Stimulated activated CD8-positive, alpha-beta memory T cell treated with anti-CD3 and anti-CD28 coated beads, Interleukin-7, amount 100 ng/mL, for 4 hours (primary cell): ENCODE measurements at places on chromosomes 6 and 20.

DNA sequence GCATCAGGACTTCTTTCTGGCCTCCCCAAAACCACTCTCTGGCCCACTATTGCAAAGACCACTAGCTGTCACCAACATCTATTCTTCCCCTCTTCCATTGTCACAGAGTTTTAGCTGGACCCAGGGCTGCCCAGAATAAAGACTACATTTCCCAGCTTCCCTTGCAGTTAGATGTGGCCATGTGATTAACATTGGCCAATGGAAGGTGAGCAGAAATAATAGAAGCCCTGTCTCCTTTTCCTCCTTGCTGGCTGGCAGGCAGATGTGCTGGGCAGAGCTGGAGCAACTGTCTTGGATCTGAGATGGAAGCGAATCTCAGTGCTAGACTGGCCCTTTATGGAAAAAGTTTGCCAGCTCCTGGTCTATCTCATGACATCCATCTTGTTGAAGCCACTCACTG lies 97.0 kb downstream of the KCNB1 start:
- no peak for DNase-seq

DNA sequence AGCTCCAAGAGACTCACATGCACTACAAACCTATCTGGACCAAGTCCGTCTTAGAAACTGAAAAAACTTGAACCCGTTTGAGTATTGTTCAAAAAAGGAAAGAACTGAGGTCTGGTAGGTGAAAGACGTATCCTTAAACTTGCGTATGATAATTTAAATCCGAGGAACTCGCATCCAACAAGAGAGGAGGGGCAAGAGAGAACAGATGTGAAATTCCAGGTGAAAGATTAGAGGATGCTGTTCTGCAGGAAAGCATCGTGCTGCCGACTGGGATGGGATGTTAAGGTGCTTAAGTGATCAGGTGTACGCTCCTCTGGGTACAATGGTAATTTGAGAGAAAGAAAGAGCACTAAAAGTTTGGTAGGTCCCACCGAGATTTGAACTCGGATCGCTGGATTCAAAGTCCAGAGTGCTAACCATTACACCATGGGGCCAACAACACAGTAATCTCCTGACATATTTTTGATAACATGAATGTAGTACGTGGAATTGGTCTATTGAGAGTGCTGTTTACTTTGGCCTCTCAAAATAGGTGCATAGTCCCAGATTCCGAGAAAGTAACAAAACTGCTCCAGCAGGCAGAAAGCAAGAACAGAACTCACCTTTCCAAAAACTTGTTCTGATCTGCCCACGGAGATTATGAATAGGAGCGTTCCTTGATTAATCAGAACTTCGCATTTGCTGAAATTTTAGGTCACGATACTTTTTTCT lies 53.5 kb upstream of the BTN3A2 start:
- DNase-seq, result no peak

GRCh38 chr6:119470893-119471542 lies 121.5 kb upstream of the MAN1A1 start:
- DNase-seq, result no peak

DNA sequence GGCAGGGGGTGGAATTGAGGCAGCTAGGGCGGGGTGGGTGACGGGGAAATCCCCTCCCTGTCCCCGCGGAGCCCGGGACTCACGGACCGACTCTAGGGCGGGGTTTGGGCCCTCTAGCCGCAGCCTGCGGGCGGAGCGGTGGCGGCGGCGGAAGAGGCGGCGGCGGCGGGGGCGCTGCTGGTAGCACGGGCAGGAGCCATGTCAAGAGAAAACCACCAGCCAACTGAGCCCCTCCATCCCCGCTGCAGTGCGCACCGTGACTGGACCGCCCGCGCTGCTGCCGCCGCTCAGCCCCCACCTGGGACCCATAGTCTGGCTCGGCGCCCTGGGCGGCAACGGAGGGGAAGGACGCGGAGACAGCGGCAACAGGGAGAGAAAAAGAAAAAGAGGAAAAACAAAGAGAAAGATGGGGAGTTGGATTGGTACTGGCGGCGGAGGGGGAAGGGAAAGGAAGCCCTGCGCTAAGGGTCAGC lies 1.2 kb upstream of the C6orf62 start:
- peak; percentile 81 for DNase-seq

DNA sequence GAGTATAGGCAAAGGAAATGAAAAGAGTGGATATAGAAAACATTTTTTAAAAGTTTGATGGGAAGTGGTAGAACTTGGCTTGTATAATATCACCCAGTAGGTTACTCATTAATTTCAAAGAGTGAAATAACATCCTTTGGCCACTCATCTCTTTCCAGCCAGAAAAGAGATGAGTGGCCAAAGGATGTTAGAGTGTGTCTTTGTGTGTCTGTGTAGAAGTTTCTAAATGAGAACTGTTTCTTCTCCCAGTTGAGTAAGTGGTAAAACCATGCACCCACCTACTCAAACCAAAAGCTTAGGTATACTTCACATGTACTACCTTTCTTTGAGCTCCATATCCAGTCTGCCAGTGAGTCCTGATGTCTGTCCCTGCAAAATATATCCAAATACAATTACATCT lies 47.7 kb upstream of the TMEM244 start:
- no peak for DNase-seq

GRCh38 chr6:161044335-161044734 lies 52.8 kb downstream of the MAP3K4 start:
- no peak for DNase-seq

GRCh38 chr6:103215847-103216246 lies 1643.9 kb downstream of the HACE1 start:
- no peak for DNase-seq

GRCh38 chr20:60206259-60206658 lies 248.0 kb downstream of the CDH26 start:
- no peak for DNase-seq

- DNase-seq, result no peak
Measured at GRCh38 chr20:34222208-34222607, 19.0 kb upstream of the ASIP start.

DNA sequence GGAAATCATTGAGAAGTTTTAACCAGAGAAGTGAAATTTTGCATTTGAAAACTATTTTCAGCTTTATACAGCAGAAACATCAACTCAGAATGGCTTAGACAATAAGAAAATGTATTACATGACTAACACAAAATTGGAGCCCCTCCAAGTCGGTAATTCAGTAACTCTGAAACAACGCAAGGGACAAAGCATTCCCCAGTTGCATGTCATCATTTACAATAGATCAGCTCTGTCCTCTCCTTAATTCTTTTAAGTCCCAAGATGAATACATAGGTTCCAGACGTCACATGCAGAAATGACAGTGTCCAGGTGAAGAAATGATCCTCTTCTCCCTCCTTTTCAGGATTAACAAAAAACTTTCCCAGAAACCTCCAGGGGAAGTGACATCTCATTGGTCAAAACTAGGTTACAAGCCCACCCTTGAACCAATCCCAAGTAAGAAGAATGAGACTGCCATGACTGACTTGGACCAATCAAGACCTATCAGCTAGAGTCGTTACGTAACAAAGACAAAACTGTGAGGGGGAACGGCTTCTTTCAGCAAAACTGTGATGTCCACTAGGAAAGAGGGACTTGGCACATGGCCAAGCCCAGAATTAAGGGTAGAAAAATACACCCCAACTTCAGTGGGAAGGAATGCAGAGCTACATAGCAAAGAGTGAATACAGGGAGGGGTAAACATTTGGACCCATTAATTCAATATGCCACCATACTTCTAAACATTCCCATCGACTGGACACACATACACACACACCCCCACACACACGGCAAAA lies 149.8 kb upstream of the PRND start:
- no peak for DNase-seq

- no peak for DNase-seq
Measured at GRCh38 chr20:39311851-39312506, 349.8 kb downstream of the DHX35 start.

DNA sequence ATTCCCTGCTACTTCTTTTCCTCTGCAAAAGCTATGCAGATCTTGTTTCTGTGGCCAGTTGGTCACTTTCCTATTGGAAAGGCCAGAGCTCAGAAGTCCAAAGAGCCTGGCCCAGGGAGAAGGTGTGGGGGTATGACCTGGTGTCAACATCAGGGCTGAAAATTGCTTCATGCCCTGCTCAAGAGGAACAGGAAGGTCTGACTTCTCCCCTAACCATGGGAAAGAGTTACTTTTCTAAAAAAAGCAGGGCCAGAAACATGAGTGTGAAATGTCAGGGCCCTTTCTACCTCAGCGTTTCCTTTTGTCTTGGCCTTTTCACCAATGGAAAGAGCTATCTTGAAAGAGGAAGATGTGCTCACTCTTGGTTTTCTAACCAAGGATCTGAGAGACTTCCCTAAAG lies 117.4 kb downstream of the MAFB start:
- DNase-seq, result no peak

GRCh38 chr6:79385893-79386292 lies 151.3 kb downstream of the LCA5 start:
- DNase-seq, result no peak

DNA sequence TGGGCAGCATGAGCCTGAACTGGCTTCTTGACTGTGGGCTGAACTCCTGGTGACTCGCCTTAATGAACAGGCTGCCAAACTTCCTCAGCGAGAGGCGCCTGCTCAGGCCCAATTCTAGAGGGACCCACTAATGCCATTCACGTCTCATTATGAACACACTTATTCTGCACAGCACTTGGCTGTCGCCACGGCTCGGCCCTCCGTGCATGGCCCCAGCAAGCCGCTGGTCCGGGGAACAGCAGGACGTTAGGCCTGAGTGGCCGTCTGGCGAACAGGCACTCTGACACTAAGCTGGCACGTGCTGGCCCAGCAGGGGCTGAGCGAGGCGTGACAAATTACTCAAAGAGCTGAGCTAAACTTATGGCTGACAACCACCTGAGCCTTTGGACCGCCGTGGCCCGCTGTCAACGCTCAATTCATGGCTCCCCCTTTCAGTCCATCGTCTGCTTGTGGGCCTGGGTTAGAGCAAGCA lies 45.9 kb downstream of the INSM1 start:
- DNase-seq, result no peak

DNA sequence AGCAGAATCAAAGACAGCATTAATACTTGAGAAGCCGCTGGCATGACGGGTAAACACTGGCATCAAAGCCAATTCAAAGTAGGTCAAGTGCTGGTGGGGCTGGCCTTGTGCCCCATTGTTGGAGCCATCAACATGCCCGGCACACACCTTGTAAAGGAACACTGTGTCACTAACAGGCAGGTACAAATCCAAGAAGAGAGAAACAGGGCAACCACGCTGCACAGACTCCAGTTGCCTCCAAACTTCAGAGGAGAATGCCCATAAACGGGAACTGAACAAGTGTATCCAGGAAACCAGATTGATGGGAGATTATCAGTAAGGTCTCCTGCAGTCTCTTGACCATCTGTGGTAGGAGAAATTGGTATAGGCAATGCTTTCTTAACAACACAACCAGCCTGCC lies 127.0 kb upstream of the STXBP5 start:
- DNase-seq, result no peak

DNA sequence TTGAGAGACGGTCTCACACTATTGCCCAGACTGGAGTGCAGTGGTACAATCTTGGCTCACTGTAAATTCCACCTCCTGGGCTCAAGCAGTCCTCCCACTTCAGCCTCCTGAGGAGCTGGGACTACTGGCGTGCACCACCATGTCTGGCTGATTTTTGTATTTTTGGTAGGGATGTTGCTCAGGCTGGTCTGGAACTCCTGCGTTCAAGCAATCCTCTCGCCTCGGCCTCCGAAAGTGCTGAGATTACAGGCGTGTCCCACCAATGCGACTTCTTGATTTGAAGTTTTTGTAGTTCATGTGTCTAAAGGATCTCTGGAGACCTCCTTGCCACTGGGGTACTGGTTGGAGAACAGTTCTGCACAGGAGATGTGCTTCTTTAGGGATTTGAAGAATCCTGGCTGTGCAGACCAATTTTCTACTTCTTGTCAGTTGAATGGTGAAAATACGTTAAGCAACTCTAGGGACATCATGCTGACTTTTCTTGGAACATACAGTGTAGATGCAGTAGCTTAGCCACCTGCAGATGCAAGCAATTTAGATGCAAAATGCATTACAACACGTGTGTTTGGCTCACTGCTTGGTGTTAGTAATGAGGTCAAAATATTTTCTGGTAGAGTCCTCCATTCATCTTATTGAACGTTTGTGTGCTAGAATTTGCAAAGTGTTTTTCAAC lies 28.2 kb downstream of the SYTL3 start:
- DNase-seq, result no peak

GRCh38 chr6:39391182-39391581 lies 68.7 kb upstream of the KCNK16 start:
- DNase-seq, result no peak

GRCh38 chr6:57064809-57065208 lies 18.3 kb downstream of the KIAA1586 start:
- no peak for DNase-seq

DNA sequence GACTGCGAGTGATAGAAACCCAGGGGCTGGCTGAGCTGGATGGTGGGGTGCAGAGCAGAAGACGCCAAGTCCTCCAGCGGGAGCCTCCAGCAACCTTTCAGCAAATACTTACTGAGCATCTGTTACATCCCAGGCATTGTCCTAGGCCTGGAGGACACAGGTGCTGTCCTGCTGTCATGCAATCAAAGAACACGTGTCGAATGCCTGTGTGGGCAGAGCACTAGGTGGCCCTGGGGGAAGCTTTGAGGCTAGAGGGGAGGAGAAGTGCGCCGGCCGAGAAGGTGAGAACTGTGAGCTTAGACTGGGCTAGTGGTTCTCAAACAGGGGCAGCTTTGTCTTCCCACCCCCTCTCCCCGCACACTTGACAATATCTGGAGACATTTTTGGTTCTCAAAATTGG lies 233.6 kb downstream of the BMP7 start:
- DNase-seq, result no peak

DNA sequence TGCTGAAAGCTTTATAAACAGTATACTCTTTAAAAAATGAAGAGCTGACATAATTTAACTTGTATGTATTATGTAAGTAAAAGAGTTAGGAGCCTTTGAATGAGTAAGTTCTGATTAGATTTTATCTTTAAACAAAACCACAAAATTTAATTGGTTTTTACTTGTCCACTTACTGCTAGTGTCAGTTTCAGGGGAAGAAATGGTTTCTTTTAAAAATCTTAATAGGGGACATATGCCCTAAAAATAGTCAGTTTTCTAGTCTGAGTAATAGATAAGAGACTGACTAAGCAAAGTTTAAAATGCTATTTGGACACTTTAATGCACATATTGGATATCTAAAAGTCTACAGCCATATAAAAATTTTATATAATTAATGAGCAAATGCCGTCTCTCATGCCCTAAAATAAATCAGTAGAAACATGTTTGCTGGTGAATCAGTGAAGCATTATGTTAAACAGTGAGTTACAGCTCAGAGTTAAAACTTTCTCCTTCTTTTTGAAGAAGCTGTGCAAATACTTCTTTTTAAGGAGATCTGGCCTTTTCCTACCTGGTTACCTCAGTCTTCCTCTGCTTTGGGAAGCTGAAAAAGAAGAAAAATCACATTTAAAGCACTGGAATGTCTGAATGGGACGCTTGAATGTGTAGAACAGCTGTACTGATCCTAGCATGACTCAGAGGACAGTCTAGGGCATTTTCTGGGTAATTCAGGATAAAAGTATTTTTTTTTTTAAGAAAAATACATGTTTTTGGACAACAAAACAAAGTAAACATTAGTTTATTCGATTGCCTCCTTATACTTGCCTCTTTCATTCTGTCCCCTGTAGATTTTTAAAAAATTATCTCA lies 55.3 kb downstream of the CDH26 start:
- no peak for DNase-seq
